Stimulated activated CD4-positive, alpha-beta T cell treated with anti-CD3 and anti-CD28 coated beads, TNF-alpha, amount 100 ng/mL, for 4 hours (primary cell): ENCODE measurements at places on chromosomes 3 and 15.

- no peak for DNase-seq
These were observed 4.4 kb upstream of the SLC6A1 start for GRCh38 chr3:10988001-10988665.

DNA sequence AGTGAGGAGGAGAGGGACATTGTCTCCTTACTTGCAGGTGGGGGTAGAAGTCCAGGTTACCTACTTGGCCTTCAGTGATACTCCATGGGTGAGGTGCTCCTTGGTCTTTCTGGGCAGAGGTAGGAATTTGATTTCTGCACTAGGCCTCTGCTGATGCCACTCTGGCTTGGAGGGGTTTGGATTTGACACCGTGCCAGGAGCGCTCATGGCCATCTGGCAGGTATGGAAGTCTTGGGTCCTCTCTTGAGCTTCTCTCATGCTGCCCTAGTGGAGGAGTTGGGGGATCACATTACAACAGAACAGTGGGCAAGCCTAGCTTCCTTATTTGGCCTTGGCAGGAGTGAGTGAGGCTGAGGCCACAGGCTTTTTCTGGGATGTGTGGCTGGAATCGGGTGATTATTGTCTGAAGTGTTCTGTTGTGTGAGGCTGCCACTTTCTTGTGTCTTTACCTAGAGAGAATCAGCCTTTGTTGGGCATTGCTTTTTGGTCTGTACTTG, 525.0 kb downstream of the GABRG3 start:
- DNase-seq = no peak

GRCh38 chr15:69393831-69394491, 20.2 kb upstream of the KIF23 start:
- DNase-seq = no peak

DNA sequence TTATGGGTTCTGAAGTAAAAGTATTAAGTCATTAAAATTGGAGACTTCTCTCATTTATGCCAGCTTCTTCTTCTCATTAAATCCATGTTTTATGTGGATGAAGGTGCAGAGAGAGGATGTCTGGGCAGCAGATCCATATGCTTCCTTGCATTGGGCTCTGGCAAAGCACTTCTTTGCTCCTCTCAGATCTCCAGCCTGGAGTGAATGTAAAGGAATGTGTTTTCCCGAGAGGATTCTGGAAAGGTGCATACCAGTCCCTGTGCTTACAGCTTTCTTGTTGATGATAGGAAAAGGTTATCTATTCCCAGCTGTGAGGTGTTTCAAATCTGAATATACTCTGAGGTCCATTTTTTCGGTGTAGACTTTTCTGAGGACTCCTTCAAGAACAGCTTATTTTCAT, 79.9 kb upstream of the PEX5L start:
- DNase-seq = no peak

DNA sequence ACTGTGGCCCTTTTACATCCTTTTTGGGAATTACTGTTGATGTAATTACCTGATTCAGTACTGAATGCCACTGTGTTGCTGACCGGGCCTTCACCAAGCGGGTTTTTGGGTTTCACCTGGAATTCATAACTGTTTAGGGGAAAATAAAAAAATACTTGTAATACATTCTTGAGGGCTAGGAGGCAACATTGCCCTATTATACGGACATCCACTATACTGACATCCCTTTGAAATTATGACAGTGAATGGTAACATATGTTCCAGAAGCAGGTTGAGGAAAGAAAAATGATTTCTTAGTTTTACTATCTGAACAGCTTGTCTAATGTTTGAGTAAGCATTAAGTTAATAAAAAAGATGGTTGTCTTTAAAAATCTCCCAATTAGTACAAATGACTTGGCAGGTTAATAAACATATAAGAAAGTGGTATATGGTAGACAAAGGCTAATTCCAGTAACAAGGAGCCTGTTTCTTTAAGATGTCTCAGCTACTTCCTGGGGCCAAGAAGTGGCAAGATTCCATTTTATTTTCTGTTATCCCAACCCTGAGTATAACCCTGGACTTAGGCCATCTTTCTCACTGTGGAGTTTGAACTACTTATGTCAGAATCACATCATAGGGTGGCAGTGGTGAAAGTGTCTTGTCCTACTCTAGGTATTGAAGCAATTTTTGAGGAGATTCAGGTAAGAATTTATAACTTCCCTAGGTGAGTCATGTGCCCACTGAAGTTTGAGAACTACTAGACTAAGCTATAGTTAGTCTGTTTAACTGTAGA, 45.5 kb downstream of the TFG start:
- no peak for DNase-seq

DNA sequence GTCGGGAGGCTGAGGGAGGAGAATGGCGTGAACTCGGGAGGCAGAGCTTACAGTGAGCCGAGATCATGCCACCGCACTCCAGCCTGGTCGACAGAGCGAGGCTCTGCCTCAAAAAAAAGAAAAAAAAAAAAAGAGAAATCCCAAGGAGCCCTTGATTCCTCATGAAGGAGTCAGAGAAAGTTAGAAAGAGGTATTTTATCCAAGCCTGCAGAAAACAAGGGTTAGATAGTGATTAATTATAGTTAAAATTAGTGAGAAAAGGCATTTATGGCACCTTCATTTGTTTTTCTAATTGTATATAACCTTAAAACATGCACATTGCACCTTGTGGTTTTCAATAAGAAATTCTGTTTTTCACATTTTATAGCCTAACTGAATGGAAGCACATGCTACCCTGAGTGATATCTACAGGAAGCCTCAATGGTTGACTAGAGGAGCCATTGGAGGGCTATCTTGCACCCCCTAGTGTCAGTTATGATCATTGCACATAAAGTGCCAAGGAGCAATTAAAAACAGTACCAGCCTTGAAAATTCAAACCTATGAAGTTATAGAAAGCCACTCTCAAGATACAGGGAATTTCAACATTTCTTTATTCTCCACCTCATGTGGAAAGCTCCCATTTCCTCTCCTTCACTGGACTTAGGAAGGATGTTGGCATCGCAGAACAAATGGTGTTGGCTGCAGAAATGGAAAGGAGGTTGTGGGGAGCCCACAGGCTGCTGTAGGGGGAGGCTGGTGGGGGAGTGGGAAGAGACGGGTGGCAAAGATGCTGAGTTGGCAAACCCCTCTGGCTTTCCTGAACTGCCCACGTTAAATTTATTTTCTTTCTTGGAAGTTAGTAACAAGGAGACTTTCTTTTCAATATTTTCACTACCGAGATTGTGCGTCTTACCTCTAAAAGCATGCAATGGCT, 48.5 kb downstream of the ITGA11 start:
- no peak for DNase-seq

- no peak for DNase-seq
These were observed 6.6 kb downstream of the XYLB start for GRCh38 chr3:38353151-38353550.
